ENCODE measurements at places on chromosomes 4 and X.
A peak's percentile ranks its signal among the peaks of the same experiment; 100 is the strongest.

DNA sequence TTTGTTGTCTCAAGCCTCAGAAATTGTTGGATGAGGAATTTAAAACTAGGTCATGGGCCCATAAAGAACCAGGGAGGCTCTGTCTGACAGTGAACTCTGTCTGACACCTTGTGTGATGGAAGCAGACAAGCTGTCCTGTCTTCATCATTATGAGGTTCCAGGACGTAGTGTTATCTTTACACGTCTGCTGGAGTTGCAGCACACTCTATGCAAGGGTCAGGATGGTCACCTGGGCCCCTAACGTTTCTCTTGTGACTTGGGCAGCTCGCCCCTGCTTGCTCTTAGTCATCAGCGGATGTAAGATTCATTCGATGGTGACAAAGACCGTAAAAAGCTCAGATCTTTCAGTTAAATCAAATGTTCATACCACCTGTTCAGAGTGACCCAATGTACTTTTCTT is 92.0 kb upstream of the ADGRG2 start:
- no peak for DNase-seq
- no peak overlapping the region for H3K27ac ChIP-seq
- H3K4me3 ChIP-seq: no peak overlapping the region
- H3K27me3 ChIP-seq: no peaks in the 10 kb centered on the region
- H3K36me3 ChIP-seq: no peaks in the 10 kb centered on the region

GRCh38 chr4:1342003-1342402 is 5.0 kb upstream of the UVSSA start:
- peak overlapping the region; percentile 63 for H3K27ac ChIP-seq
- H3K36me3 ChIP-seq: peaks cover 11% of the 10 kb centered on the region
- peaks cover 14% of the 10 kb centered on the region for H3K4me1 ChIP-seq
- no peak overlapping the region for H3K4me3 ChIP-seq
- DNase-seq: no peak

DNA sequence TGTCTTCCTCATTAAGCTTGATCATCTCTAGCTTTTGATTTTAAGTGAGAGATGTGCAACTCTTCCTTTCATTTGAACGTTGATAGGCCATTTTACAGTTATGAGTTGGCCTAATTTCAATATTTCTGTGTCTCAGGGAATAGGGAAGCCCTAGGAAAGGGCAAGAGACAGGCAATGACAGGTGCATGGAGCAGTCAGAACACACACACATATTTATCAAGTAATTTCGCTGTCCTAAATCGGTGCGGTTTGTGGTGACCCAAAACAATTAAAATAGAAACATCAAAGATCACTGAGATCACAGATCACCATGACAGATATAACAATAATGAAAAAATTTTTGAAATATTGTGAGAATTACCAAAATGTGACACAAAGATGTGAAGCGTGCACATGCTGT is 87.7 kb upstream of the LSM6 start:
- DNase-seq: no peak
- no peak overlapping the region for H3K4me3 ChIP-seq
- no peak overlapping the region for H3K27ac ChIP-seq
- no peaks in the 10 kb centered on the region for H3K4me1 ChIP-seq
- H3K36me3 ChIP-seq: no peaks in the 10 kb centered on the region

DNA sequence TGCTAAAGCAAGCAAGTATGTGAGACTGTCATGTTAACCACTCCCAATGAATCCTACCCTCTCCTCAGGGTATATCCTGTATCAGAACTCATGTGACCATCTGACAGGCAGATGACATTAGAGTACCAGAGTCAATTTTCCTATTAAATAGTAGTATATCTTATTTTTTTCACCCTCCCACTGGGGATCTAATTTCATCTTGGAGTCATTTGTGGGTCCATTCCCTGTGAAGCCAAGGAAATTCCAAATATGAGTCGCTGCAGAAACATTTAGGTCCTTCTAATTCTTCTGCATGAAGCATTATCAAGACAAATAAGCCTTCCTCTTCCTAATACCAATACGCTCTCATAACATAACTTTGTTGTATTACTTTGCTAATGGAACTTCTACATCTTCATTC is 52.2 kb upstream of the BLTP1 start:
- no peak overlapping the region for H3K27ac ChIP-seq
- H3K36me3 ChIP-seq: peaks cover 7% of the 10 kb centered on the region
- DNase-seq: no peak
- peaks cover 21% of the 10 kb centered on the region for H3K27me3 ChIP-seq
- H3K4me1 ChIP-seq: no peaks in the 10 kb centered on the region

- DNase-seq: no peak
- H3K36me3 ChIP-seq: peaks cover 4% of the 10 kb centered on the region
- H3K27me3 ChIP-seq: no peaks in the 10 kb centered on the region
- no peak overlapping the region for H3K4me3 ChIP-seq
These were observed 12.9 kb downstream of the LETM1 start for GRCh38 chr4:1842993-1843448.

DNA sequence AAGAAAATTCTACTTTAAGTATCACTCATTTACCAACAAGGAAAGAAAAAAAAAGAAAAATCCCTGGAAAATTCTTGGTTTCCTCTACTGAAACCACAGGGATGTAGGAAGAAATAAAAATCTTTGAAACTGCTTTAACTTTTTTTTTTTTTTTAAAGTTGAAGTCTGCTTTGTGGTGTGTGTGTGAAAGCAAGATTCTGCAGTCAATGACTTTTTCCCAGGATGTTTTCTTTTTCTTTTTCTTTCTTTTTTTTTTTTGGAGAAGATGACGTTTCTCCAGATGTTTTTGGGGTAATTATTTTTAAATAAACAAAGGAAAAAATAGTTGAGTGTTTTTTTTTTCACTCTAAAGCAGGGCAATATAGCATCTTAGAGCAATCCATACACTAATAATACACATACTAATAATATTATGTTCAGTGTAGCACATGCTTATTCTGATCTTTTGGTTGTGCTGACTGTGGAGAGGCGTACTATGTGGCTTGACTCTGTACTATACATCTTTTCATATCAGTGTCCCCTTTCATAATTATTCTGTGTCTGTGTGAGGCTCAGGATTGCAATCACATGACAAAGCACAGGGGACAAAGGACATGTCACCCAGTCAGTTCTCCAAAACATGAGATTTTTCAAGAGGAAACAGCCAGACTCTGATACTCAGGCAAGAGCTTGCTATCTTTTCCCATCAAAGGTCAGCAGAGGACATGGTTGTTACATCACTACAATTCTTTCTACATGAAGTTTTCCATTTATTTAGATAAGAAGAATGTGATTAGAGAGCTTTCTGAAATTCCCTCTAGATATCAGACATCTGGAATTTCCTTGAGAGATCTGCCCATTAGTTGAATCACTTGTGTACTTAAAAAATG is 111.0 kb downstream of the PDE5A start:
- DNase-seq: no peak
- H3K4me3 ChIP-seq: no peak overlapping the region
- peaks cover 1% of the 10 kb centered on the region for H3K36me3 ChIP-seq
- H3K27ac ChIP-seq: no peak overlapping the region
- no peaks in the 10 kb centered on the region for H3K4me1 ChIP-seq
- H3K27me3 ChIP-seq: no peaks in the 10 kb centered on the region

DNA sequence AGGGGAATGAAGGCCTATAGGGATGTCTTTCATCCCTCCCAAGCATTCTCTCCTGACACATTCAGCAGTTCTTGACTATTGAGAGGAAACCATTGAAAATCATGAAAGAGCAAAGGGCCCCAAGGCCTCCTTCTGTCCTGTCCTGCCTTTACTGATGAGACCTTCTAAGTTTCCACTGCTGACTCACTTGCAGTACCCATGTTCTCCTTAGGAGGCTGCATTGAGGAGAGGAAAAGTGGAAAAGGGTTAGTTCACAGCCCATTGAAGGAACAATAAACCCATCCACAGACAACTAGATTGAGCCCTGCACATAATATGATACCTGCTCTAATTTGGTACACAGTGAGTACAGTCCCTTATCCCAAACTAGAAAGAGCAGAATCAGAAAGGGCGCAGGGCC is 115.1 kb upstream of the PNPLA4 start:
- H3K36me3 ChIP-seq: no peaks in the 10 kb centered on the region
- H3K4me1 ChIP-seq: peaks cover 9% of the 10 kb centered on the region
- no peaks in the 10 kb centered on the region for H3K27me3 ChIP-seq
- H3K4me3 ChIP-seq: no peak overlapping the region

- H3K27me3 ChIP-seq: peaks cover 8% of the 10 kb centered on the region
- no peaks in the 10 kb centered on the region for H3K4me1 ChIP-seq
- DNase-seq: peak; percentile 14
These were observed 8.7 kb downstream of the RIPPLY1 start for GRCh38 chrX:106894392-106894909.

GRCh38 chr4:133150486-133151340 is 1.6 kb downstream of the PCDH10 start:
- no peak overlapping the region for H3K27ac ChIP-seq
- H3K27me3 ChIP-seq: peaks cover 64% of the 10 kb centered on the region
- DNase-seq: no peak

DNA sequence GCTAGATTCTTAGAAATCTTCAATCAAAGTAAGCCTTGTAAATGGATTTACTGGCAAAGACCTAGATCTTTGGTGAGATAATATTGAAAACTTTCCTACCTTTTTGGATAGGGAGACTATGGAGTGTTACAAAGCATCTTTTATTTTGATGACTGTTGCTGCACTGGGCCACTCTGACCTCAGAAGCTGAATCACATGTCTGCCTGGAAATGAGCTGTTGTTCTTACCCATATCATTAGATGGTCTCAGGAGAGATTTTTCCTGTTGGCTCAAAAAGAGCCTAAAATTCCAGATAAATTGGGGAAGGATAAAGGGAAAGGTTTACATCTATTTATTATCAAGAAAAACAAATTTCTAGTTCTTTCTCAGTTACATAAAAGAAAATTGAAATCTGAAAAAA is 127.5 kb upstream of the BMP3 start:
- H3K4me3 ChIP-seq: no peak overlapping the region
- no peaks in the 10 kb centered on the region for H3K4me1 ChIP-seq
- no peaks in the 10 kb centered on the region for H3K27me3 ChIP-seq
- DNase-seq: no peak

GRCh38 chrX:17635231-17635630 is 102.1 kb upstream of the SCML1 start:
- no peak overlapping the region for H3K4me3 ChIP-seq
- no peaks in the 10 kb centered on the region for H3K36me3 ChIP-seq
- DNase-seq: no peak
- H3K27me3 ChIP-seq: no peaks in the 10 kb centered on the region
- no peak overlapping the region for H3K27ac ChIP-seq

DNA sequence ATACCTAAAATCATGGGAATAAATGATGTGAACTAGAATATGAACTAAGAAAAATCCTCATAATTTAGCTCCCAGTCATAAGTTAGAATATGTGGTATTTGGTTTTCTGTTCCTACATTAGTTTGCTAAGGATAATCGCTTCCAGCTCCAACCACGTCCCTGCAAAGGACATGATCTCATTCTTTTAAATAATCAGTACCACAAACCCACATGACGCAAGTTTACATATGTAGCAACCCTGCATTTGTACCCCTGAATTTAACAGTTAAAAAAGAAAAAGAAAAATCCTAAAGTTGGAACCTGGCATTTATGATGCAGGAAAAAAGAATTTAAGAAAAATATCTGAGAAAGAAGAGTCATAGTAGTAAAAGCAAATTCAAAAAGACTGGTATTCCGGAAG is 13.3 kb downstream of the UBA6 start:
- no peak for DNase-seq
- peaks cover 20% of the 10 kb centered on the region for H3K4me1 ChIP-seq
- no peaks in the 10 kb centered on the region for H3K27me3 ChIP-seq
- no peak overlapping the region for H3K4me3 ChIP-seq
- peak overlapping the region; percentile 19 for H3K27ac ChIP-seq

GRCh38 chrX:110805303-110805702 is 9.7 kb upstream of the CHRDL1 start:
- no peaks in the 10 kb centered on the region for H3K4me1 ChIP-seq
- H3K36me3 ChIP-seq: no peaks in the 10 kb centered on the region
- no peak overlapping the region for H3K4me3 ChIP-seq
- peaks cover 4% of the 10 kb centered on the region for H3K27me3 ChIP-seq
- H3K27ac ChIP-seq: no peak overlapping the region

GRCh38 chrX:21155916-21156315 is 218.3 kb upstream of the CNKSR2 start:
- H3K27ac ChIP-seq: no peak overlapping the region
- H3K4me3 ChIP-seq: no peak overlapping the region
- no peaks in the 10 kb centered on the region for H3K4me1 ChIP-seq
- no peak for DNase-seq

DNA sequence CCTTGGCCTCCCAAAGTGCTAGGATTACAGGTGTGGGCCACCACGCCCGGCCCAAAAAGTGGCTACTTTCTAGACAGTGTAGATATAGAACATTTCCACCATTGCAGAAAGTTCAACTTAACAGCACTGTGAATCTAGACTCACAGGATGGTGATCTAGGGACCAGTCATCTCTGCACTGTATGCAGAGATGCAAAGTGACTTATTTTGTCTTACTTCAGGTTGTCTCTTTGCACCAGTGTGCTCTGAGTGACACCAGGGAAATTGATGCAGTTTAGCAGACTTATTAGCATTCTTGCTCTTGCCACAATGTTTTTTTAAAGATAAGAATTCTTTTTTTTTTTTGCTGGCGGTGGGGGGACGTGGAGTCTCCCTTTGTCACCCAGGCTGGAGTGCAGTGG is 12.8 kb upstream of the FOXO4 start:
- H3K27me3 ChIP-seq: no peaks in the 10 kb centered on the region
- H3K27ac ChIP-seq: no peak overlapping the region
- H3K4me3 ChIP-seq: no peak overlapping the region
- no peaks in the 10 kb centered on the region for H3K4me1 ChIP-seq
- DNase-seq: no peak

GRCh38 chr4:119014658-119015057 is 121.0 kb upstream of the MYOZ2 start:
- DNase-seq: no peak
- no peak overlapping the region for H3K27ac ChIP-seq
- H3K4me1 ChIP-seq: no peaks in the 10 kb centered on the region

GRCh38 chr4:7332216-7333023 is 102.3 kb downstream of the PSAPL1 start:
- H3K36me3 ChIP-seq: no peaks in the 10 kb centered on the region
- H3K27me3 ChIP-seq: peaks cover 19% of the 10 kb centered on the region
- no peak overlapping the region for H3K4me3 ChIP-seq
- H3K4me1 ChIP-seq: peaks cover 2% of the 10 kb centered on the region

DNA sequence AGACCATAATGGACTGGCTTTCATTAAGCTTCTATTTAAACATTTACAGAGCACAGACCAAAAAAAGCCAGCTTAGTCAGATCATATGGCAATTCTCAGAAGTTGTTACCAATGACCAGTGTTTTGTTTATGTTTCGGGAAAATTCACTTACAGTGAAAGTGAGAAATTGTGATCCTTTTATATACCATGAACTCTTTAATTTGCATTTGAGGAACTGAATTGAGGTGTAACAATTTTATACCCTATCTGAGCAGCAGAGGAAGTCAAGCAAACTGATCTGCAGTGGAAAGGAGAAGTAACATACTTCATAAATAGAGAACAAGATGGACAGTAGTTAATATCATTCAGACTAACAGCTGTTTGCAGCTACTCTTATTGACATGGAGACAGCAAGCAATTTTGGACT is 97.1 kb downstream of the TMA16 start:
- H3K27ac ChIP-seq: peak overlapping the region; percentile 34
- H3K36me3 ChIP-seq: no peaks in the 10 kb centered on the region
- no peak for DNase-seq
- no peak overlapping the region for H3K4me3 ChIP-seq
- peaks cover 13% of the 10 kb centered on the region for H3K4me1 ChIP-seq

- peaks cover 13% of the 10 kb centered on the region for H3K27me3 ChIP-seq
- H3K4me3 ChIP-seq: no peak overlapping the region
- DNase-seq: no peak
- H3K4me1 ChIP-seq: no peaks in the 10 kb centered on the region
- no peak overlapping the region for H3K27ac ChIP-seq
These were observed 429.1 kb downstream of the SPRY1 start for GRCh38 chr4:123825596-123826291.

- no peak overlapping the region for H3K4me3 ChIP-seq
- H3K27ac ChIP-seq: no peak overlapping the region
These were observed 207.6 kb upstream of the MAMLD1 start for GRCh38 chrX:150155436-150156035.

Data from T-helper 17 cell (primary cell).